ENCODE measurements at places on chromosomes 11 and 22. TPM values are rescaled to one million over a fixed set of nuclear protein-coding genes. Genes with fewer than 3 reads are reported as not detected.

DNA sequence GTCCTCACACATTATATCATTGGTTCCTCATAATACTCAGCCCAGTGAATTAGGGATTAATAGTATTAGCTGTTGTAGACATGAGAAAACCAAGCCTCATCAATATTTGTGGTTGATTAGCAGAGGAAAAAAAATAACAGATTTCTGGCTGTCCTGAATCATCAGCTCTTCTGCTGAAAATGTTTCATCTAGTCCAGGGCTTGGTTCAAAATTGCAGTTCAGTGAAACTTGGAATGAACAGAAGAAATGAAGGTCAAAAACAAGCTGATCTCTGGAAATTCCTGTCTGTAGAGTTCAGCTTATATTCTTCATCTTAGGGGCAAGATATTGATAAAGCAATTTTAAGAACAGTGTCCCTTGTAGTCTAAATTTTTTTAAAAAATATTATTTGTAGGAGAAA lies 361.1 kb upstream of the CCDC179 start:
- no peaks in the 10 kb centered on the region for H3K27me3 ChIP-seq
- no peaks in the 10 kb centered on the region for H3K4me1 ChIP-seq
- DNase-seq, result no peak
- H3K36me3 ChIP-seq, result no peaks in the 10 kb centered on the region

DNA sequence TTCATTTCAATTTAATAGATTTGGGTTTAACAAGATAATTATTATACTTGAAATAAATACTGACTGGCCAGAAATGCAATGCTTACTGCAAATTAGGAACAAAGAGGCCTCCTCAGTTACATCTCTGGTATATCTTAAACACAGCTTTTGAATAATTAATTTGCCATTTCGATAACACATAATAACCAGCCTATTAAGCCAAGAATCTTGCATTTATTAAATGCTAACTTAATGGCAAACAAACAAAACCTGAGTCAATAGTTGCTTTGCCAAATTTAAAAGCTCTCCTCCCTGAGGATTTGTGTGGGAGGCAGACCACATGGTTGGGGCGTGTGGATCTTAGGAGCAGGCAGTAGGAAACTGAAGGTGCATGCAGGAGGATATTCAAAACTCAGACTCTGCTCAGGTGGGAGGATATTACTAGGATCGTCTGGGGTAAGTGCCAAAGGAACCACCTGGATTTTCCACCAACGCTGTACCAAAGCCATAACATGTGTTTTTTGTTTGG lies 17.9 kb upstream of the FJX1 start:
- H3K27me3 ChIP-seq, result peaks cover 5% of the 10 kb centered on the region
- no peak overlapping the region for H3K4me3 ChIP-seq
- H3K36me3 ChIP-seq, result no peaks in the 10 kb centered on the region
- no peak for DNase-seq
- no peaks in the 10 kb centered on the region for H3K4me1 ChIP-seq

DNA sequence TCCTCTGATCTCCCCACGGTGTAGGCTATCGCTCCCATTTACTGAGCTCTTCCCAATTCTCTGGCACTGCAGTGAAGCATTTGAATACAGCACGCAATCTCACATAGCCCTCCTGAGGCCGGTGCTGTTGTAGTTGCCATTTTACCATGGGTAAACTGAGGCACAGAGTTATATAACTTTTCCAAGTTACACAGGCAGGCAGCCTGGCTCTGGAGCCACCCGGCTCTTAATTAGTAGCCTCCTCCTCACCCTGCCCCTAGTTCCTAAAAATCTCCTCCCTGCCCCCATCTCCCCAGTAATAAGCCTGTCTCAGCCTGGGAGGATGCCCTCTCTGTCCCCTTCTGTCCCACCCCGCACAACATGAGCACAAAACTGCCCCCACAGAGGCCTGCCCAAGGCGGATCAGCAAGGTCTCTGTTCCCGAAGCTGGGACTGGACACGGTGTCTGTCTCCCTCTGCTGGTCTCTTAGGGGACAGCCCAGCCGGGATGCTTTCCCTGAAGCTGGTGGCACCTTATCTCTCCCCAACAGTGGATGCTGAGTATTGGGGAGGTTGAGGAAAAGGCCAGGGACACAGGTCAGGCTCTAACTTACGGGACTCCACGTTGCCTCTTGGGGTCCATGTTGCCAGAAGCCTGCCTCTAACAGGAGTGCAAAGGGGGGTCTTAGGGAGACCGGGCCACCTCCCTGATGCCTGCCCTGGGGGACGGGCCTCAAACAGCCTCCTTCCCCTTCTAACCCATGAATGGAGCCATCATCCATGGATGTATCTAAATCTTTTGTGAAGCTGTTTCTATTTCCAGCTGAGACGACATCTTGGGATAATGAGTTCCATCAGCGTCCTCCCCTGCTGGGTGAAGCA lies 9.1 kb upstream of the CLCF1 start:
- H3K4me3 ChIP-seq, result no peak overlapping the region
- H3K27ac ChIP-seq, result no peak overlapping the region
- H3K27me3 ChIP-seq, result peaks cover 13% of the 10 kb centered on the region
- H3K36me3 ChIP-seq, result no peaks in the 10 kb centered on the region
- peaks cover 7% of the 10 kb centered on the region for H3K4me1 ChIP-seq
- peak; percentile 84 for DNase-seq

- H3K4me3 ChIP-seq, result peak overlapping the region; percentile 67
- no peaks in the 10 kb centered on the region for H3K36me3 ChIP-seq
- peaks cover 7% of the 10 kb centered on the region for H3K27me3 ChIP-seq
- peak; percentile 58 for DNase-seq
Observed at GRCh38 chr22:38953577-38954413, 3.6 kb upstream of the APOBEC3A start.

DNA sequence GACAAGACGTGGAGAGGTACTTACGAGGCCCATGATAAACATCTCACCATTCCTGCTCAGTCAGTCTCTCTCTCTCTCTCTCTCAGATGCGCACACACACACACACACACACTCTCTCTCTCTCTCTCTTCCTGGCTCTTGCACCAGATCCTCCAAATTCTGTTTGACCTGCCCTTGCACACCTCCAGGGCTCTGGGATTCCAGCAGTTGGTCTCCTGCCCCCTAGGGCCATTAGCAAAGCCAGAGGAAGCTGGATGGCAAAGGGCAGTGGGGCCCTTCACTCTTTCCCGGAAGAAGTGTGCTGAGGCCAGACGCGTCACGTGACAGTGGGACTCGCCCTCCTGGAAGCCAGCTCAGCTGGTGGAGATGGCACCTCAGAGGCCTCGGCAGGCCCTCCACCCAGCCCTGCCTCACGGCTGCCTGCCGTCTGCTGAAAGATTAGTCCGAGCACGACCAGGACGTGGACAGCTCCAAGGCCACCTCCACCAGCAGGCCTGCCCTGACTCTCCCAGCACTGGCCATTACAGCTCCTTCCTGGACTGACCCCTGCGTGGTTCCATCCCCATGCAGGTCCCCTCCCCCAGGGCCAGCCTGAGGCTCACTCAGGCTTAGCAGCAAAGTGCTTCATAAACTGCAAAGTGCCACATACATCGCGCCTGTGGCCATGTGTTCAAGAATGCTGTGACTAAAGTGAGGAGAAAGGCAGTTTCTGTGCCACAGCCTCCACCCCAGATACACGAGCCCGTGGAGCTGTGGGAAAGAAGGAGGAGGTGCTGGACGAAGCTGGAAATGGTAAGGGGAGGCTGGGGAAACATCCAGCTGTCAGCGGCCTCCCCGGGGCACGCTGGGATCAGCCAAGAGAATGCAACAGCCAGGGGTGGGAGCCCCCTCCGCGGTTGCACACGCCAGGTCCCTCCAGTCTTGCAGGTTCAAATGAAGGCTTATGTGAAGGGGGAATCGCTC lies 3.7 kb downstream of the PDGFB start:
- DNase-seq, result peak; percentile 52
- peaks cover 2% of the 10 kb centered on the region for H3K36me3 ChIP-seq
- H3K27ac ChIP-seq, result peak overlapping the region; percentile 43
- H3K27me3 ChIP-seq, result peaks cover 72% of the 10 kb centered on the region
- H3K4me3 ChIP-seq, result peak overlapping the region; percentile 73
- peaks cover 32% of the 10 kb centered on the region for H3K4me1 ChIP-seq

GRCh38 chr22:22486132-22486899 lies 22.2 kb downstream of the ZNF280B start:
- H3K36me3 ChIP-seq, result peaks cover 7% of the 10 kb centered on the region
- no peak for DNase-seq
- no peak overlapping the region for H3K27ac ChIP-seq
- no peak overlapping the region for H3K4me3 ChIP-seq

DNA sequence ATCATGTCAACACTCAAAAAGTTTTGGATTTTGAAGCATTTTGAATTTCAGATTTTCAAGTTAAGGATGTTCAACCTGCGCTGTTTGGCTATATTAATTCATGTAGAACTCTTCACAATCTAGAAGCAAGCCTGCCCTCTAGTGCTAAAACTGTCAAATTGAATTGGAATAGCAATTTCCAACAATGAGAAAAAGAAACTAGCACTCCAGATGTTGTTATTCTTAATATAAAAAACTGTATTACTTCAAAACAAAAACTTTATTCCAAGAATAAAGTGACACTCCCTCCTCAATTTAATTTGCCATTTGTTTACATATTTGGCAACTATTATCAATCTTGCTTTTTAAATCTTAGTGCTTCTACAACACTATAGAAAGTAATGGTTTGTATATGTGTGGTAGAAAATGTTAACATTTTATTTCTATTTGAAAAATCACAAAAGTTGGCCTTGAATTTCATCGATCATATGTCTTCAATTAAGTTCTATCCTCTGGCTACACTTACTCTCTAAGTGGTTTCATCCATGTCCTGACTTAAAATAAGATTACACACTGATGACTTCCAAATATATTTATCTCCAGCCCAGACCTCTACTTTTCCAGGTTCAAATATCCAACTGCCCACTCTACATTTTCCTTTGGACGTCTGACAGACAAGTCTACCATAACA lies 36.6 kb downstream of the DCUN1D5 start:
- no peak overlapping the region for H3K4me3 ChIP-seq
- peaks cover 2% of the 10 kb centered on the region for H3K36me3 ChIP-seq
- no peak for DNase-seq
- H3K4me1 ChIP-seq, result peaks cover 2% of the 10 kb centered on the region

- peaks cover 18% of the 10 kb centered on the region for H3K27me3 ChIP-seq
- no peak overlapping the region for H3K4me3 ChIP-seq
- H3K4me1 ChIP-seq, result peaks cover 1% of the 10 kb centered on the region
- no peaks in the 10 kb centered on the region for H3K36me3 ChIP-seq
- DNase-seq, result no peak
Observed at GRCh38 chr11:124600621-124601320, 10.5 kb upstream of the PANX3 start.

DNA sequence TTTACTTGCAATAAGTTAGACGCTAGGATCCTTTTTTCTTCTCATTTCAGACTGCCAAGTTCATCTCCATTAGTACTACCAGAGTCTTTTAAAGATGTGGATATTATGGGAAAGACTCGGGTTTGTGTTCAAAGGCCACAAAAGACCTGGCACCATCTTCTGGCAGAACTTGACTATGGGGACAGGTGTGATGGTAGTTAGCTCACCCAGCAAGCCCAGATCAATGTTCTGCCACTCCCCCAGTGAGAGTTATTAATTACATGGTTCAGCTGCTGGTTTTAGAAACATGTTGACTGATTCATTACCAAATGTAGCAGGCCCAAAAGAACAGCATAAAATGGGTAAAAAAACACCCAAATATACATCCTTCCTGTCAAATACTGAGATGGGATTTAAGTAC lies 333.5 kb upstream of the PITPNB start:
- H3K27me3 ChIP-seq, result no peaks in the 10 kb centered on the region
- H3K36me3 ChIP-seq, result no peaks in the 10 kb centered on the region
- no peak overlapping the region for H3K4me3 ChIP-seq
- H3K27ac ChIP-seq, result no peak overlapping the region

DNA sequence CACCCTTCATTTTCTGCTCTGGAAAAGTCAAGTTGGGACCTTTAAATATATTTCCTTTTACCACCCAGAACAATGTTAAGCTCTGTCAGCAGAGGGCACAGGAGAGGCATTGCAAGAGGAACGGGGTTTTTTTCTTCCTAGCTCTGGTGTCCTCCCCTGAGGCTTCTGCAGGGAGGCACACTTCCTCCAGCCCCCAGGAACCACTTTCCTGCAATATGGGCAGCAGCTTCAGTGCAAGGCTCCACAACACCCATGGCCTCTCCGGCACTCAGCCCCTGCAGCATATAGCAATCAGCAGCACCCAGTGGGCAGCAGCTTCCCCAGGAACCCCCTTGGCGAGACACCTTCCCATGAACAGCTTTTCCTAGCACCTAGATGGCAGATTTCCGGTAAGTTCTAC lies 101.4 kb downstream of the SYT9 start:
- H3K4me1 ChIP-seq, result peaks cover 2% of the 10 kb centered on the region
- DNase-seq, result no peak
- H3K27ac ChIP-seq, result no peak overlapping the region

GRCh38 chr11:134975866-134976376 lies 563.9 kb upstream of the B3GAT1 start:
- DNase-seq, result no peak
- H3K36me3 ChIP-seq, result no peaks in the 10 kb centered on the region
- H3K4me3 ChIP-seq, result no peak overlapping the region
- H3K27ac ChIP-seq, result no peak overlapping the region

DNA sequence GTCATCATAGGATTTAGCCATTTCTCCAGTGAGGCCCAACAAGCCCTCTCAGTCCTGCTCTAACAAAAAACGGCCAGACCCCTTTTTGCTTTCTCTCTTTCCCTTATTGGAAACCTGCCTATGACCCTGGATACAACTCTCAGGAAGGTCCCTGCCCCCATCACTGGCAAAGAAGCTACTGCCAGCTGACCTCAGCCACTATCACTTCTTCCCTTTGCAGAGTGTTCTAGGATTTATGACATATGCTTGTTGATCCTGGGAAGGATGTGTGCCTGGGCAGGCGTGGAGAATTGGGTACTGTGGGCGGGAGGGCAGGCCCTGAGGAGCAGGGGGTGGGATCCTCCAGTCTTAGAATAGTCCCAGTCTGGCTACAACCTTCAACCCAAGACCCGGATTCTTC lies 7.5 kb downstream of the PGAP2 start:
- no peak overlapping the region for H3K27ac ChIP-seq
- H3K36me3 ChIP-seq, result peaks cover 2% of the 10 kb centered on the region
- DNase-seq, result no peak
- H3K27me3 ChIP-seq, result no peaks in the 10 kb centered on the region
- peaks cover 2% of the 10 kb centered on the region for H3K4me1 ChIP-seq
- no peak overlapping the region for H3K4me3 ChIP-seq

Gene OOSP4B
- total RNA-seq, result not detected

Gene DAGLA
- total RNA-seq, result 0.14 TPM

Gene MRGPRE
- total RNA-seq, result not detected

Gene ISX
- not detected for total RNA-seq

Gene FXYD2
- 31.2 TPM for total RNA-seq
